ENCODE measurements at places on chromosomes 5 and 9.

GRCh38 chr9:13990331-13990730 is 323.6 kb downstream of the NFIB start:
- no peak for DNase-seq

DNA sequence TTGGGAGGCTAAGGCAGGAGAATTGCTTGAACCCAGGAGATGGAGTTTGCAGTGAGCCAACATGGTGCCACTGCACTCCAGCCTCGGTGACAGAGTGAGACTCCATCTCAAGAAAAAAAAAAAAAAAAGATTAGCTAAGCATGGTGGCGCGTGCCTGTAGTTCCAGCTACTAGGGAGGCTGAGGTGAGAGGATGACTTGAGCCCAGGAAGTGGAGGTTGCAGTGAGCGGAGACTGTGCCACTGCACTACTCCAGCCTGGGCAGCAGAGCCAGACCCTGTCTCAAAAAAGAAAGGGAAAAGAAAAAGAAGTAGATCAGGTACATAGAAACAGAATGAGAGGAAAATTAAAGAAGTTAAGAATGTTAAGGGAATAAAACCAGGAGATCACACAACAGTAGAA is 927.1 kb upstream of the DMAC1 start:
- DNase-seq, result no peak

DNA sequence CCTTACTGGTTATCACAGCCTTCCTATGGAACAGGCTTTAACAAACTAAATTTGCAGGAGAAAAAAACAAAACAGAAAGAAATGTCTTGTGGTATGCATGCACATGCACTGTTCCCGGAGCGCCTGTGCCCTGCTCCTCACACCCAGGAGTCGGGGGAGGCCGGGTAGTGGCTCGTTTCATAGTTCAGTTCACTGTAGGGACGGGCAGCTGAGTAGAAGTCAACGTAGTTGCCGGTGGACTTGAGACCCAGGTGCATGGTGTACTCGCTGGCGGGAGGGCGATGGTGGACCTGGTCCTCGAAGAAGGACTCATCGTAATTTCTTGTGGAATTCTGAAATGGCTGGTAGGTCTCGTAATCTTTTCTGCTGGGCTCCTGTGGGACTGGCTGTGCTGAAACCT is 212.3 kb upstream of the DAP start:
- no peak for DNase-seq

DNA sequence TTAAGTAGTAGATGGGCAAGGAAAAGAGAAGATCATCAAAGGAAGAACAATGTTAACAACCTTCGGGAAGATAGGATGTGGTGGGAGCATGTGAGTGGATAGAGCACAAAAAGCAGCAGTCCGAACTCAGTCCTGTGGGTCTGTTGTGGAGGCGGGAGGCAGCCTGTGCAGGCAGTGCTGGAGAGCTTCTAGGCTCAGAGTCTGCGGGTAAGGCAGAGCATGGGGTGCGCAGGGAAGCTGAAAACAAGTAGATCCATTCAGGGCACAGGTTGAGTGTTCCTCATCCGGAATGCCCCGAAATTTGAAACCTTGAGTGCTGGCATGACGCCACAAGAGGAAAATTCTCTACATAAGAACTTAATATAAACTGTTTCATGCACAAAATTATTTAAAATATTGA is 84.9 kb downstream of the PPIC start:
- DNase-seq, result no peak

GRCh38 chr9:136051453-136051836 is 43.6 kb downstream of the NACC2 start:
- DNase-seq, result no peak

DNA sequence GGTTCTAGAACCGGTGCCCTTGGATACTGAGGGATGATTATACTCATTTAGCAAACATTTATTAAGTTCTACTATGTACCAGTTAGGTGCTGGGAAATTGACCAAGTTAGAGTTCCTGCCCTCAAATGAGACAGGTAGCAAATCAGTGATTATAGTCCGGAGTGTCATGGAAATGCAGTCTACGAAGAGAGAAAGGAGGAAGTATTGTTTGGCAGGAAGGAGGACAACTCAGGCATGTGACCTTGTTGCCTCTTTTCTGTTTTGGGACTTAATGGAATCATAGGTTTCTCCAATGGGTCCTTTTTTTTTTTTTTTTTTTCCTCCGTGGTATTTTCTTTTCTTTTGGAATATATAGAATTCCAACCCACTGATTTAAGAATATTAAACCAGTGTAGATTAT is 28.0 kb downstream of the OSTF1 start:
- DNase-seq, result no peak

DNA sequence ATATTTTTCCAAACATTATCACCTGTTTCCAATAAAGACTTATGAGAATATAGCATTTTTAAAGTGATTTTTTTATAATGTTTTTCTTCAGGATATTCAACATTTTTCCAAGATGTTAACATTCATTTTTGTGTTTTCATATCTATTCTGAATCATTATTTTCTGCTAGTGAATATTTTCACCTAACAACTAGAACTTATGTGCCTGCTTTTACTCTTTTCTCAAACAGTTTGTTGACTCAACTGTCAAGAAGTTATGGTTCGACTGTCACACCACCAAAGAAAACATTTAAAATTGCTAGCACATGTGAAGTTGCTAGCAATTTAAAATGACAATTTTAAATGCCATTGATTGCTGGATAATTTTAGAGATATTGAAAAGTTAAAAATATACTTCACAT is 343.3 kb upstream of the CDH9 start:
- no peak for DNase-seq

GRCh38 chr5:178347956-178348355 is 115.4 kb upstream of the PHYKPL start:
- no peak for DNase-seq

DNA sequence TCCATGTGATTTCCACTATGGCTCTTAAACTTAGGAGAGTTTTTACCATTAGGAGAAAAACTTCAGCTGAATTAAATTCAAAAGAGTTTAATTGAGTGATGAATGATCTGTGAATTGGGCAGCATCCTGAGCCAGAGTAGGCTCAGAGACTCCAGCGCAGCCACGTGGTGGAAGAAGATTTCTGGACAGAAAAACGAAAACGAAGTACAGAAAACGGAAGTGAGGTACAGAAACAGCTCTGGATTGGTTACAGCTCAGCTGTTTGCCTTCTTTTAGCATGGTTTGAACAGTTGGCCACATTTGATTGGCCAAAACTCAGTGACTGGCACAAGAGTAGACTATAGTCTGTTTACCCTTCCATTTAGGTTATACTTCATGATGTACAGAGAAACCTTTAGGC is 69.2 kb upstream of the PLPP1 start:
- DNase-seq, result no peak

DNA sequence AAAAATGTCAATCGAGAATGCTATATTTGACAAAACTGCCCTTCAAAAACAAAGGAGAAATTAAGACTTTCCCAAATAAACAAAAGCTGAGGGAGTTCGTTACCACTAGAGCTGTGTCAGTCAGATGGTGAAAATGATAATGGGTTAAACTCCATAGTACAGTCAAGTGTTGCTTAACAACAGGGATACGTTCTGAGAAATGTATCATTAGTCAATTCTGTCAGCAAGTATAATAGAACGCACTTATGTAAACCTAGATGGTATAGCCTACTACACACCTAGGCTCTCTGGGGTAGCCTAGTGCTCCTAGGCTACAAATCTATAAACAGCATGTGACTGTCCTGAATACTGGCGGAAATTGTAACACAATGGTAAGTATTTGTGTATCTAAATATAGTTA is 138.7 kb downstream of the DRD1 start:
- DNase-seq, result no peak

DNA sequence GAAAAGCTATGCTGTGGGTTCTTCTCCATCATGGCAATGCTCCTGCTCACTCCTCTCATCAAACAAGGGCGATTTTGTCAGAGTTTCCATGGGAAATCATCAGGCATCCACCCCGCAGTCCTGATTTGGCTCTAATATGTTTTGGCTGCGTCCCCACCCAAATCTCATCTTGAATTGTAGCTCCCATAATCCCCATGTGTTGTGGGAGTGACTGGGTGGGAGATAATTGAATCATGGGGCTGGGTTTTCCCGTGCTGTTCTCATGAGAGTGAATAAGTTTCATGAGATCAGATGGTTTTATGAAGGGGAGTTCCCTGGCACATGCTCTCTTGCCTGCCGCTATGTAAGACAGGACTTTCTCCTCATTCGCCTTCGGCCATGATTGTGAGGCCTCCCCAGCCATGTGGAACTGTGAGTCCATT is 163.8 kb downstream of the GADD45G start:
- no peak for DNase-seq

DNA sequence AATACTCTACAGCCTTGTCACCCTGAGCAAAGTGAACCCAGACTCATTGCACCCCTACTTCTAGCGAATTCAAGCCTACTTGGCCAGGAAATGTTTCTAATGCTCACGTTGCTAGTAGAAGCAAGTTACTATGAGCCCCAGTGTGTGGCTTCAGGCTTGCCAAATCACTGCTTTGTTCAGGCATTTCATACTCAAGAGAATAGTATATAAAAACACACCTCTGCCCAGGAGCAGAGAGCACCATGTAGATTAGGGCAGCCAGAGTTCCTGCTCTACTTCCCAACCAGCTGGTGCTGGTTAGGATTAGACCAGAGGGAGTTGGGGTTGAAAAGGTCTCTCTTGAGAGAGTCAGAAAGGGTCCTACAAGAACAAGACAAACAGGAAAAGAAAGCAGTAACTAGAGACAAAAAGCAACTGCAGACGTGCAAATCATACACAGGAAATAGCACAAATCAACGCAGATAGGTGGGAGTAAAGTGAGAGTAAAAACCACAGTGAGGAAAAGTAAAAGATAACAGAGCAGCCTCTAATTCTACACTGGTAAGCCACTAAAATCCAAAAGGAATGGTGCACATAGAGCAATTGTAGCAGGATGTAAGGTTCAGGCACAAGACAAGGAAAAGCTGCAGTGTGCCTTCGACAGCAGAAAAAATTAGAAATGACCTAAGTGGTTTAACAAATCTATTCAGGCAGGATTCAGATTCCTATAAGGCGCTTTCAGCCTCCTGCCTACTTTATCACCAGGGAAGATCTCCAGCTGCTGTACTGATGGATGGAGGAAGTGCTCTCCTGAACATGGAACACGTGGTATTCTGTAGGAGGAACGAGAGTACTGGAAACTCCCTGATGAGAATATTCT is 49.6 kb upstream of the KIF2A start:
- DNase-seq, result peak; percentile 36

GRCh38 chr5:158152136-158152535 is 293.2 kb upstream of the CLINT1 start:
- DNase-seq, result no peak

GRCh38 chr9:13719446-13719845 is 440.0 kb upstream of the MPDZ start:
- no peak for DNase-seq

GRCh38 chr5:9405196-9405754 is 140.6 kb downstream of the SEMA5A start:
- DNase-seq, result no peak

DNA sequence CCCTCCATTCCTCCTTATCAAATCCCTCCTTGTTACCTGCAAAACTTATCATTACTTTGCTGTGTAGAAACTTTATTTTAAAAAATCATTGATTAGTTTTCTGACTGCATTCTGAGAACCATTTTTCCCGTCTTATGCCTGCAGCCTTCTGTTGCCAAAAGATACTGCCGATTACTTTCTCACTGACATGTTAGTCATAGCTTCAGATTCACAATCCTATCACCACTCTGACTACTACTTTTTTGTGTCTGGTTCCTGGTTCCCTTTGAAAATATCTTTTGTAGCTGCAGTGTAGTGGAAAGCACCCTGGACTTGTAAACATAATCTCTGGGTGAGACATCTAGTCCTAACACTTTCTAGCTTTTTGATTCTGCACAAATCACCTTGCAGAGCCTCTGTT is 71.7 kb downstream of the NR2F1 start:
- DNase-seq, result no peak

DNA sequence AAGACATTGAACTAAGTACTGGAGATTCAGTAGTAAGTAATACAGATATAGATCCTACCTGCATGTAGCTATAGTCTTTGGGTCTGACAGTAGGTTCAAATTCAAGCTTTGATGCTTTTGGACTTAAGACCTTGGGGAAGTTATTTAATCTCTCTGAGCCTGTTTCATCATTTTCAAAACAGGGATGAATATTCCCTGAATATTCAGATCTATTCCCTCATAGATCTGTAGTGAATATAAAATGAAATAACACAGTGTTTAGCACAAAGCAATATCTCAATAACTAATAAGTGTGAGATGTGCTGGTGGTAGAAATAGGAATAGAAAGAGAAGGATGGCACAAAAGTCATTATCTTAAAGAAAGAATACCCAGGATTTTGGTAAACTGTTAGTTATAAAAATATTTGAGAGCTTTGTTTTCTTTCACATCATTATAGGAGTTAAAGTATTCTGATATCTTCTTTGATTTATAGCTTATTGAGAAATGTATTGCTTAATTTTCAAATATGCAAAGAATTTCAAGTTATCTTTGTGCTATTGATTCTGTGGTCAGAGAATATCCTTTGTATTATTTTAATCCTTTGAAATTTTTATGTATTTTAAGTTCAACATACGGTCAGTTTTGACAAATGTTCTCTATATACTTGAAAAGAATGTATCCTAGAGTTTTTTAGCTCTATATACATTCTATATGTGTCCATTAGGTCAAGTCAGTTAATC is 11.4 kb upstream of the RANBP3L start:
- no peak for DNase-seq

GRCh38 chr5:54713923-54714581 is 196.5 kb downstream of the SNX18 start:
- no peak for DNase-seq

DNA sequence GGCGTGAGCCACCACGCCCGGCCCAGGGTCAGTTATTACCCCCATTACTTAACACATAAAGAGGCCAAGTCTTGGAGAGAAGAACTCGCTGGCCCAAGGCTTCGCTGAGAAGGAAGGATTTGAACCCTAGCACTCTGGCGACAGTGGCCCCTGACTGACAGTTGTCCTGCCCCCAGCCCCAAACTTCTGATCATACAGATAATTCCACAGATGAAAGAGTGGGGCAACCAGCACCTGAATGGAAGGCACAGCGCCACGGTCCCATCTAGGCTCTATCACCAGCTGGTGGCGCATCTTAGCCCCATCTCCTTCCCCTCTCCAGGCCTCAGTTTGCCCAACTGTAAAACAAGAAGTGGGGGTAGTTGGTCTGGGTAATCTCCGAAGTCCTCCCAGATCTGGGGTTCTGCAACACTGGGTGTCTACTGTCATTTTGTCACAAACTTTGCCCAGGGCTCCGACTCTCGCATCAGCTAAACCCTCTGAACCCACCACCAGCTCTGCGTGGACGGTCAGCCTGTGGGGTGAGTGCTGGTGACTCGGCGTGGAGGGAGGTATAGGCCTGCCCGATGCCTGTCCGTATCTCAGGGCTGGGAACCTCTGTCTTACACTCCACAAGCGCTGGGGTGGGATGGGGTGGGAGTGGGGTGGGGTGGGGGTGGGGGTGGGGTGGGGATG is 209.3 kb downstream of the C9orf50 start:
- no peak for DNase-seq

DNA sequence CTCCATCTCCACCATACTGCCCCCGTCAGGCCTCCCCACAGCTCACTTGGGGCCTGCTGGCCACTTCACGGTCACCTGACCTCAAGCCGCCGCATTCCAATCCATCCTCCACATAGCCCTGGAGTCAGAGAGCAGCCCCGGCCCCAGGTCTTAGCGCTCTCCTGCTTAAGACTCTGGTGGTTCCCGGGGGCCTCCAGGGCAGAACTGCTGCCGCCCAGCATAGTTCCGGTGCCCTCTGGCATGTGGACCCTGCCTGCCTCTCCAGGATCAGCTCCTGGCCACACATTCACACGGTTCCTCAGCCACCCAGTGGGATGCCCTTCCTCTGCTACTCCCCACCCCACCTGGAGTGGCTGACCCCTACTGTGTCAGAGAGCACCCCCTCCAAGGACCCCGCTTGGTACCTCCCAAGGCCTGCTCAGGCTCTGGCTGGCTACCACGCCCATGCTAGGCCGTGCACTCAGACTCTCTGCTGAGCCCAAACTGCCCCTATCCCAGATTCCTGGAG is 8.7 kb downstream of the PHYKPL start:
- no peak for DNase-seq
